Activated CD4-positive, alpha-beta T cell treated with anti-CD3 and anti-CD28 coated beads, Interleukin-2, Interleukin-4, amounts not matched to agents 100 ng/mL and 50 ng/mL, durations not matched to agents 16 hours and 8 hours (primary cell): ENCODE measurements at places on chromosomes 5 and 9.

DNA sequence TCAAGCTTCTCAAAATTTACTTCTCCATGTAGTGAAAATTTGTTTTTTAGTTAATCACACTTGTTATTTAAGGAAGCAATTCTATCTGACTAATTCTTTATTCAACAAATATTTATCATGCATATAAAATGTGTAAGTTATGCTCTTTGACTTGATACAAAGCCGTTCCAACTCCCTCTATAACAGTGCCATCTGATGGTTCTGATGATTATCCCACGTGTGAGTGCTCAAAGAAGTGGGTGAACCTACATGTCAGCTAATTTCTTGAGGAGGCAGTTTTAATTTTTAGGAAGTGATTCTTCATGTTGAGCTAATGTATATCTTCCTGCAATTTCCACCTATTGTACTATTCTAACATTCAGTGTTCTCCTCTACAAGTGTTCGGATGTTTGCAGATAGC, 88.8 kb upstream of the BRINP1 start:
- no peak for DNase-seq

DNA sequence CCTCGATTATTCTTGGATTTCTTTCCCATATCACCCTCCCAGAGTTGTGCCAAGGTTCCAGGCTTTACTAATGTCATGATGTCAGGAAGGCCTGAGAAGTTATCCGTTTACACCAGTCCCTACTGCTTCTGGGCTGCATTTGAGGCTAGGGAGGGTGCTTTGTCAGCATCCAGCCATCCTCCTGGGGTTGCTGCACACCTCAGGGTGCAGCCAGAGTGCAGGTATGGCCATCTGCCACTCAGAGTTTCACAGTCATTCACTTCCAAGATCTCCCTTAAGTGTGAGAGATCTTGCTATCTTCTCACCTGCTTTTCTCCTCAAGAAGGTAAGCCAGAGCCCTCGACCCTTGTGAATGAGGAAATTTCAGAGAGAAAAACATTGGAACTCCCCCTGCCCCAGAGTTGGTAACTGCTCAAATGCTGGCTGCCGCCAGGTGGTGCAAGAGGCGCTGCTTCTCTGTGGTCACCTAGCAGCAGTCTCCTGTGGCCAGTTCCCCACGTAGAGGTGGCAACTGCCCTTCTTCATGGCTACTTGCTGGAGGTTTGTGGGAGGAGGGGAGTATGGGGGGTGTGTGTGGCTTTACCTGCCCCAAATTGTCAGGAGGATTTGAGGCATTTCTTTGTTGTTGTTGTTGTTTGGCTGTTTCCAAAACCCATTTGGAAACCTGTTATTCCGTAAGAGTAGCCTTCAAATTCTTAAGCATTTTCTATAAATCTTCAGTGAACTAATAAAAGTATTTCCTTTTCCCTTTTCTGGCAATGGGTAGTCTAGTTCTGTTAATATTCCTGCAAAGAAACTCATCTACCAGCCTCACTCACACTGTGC, 259.6 kb upstream of the DMRT1 start:
- DNase-seq, result no peak

DNA sequence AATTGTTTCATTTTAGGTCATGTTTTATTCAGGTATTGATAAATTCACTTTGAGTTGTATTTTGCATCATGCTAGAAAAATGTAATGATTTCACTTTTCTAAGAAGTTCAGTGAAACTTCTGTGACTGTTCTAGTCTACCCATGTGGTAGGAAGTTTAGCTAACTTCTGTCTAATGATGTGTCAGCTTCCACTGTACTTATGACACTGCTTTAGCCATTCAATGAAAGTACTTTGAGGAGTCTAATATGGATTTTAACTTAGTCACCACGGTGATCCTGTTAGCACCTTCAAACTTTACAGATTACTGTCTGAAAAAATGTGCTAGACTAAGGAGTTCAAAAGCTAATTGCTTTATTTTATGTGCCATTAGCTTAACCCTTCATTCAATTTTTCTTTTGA, 1510.5 kb upstream of the CDH9 start:
- DNase-seq, result no peak

GRCh38 chr5:13510616-13511015, 433.9 kb downstream of the DNAH5 start:
- no peak for DNase-seq

- DNase-seq, result no peak
These were observed 119.9 kb downstream of the KDM4C start for GRCh38 chr9:6877671-6878161.
